BE2C (cell line): ENCODE measurements at places on chromosomes 7 and 10.

DNA sequence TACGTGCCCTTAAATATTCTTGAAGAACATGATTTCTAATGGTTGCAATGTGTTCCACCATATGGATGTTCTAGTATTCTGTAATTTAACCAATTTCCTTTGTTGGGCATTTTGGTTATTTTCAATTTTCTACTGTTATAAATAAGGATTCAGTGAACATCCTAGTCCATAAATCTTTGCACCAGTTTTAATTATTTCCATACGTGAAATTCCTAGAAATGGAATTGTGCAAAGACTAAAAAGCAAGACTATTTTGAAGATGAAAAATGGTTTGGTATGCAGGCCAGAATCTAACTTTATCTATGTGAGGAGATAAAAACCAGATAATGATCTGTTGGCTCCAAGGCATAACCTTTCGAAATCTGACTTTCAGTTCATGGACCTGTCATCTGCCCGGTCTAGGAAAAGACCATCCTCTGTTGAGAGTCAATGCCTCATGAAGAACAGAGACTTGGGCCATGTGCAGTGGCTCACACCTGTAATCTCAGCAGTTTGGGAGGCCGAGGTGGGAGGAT lies 633.2 kb upstream of the NRP1 start:
- no peak for DNase-seq

DNA sequence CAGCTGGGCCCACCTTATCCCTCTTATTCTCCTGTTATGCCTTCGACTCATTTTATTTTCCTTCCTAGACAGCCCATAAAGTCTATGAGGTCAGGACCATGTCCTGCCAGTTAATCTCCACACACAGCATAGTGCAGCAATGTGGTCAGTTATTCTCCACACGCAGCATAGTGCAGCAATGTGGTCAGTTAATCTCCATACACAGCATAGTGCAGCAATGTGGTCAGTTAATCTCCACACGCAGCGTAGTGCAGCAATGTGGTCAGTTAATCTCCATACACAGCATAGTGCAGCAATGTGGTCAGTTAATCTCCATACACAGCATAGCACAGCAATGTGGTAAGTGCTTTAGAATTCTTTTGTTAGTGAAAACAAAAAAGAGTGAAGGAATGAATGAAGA lies 77.8 kb downstream of the TEX36 start:
- DNase-seq: no peak

DNA sequence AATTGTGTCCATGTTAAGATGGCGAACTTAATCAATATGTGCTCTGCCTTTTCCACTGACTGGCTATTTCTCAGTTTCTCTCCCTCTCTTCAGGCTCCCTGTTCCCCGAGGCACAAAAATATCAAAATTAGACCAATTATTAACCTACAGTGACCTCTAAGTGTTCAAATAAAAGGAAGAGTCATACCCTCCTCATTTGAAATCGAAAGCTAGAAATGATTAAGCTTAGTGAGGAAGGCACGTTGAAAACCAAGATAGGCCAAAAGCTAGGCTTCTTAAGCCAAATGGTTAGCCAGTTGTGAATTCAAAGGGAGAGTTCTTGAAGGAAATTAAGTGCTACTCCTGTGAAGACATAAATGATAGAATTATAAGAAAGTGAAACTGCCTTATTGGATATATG lies 81.1 kb upstream of the MBL2 start:
- DNase-seq: no peak

DNA sequence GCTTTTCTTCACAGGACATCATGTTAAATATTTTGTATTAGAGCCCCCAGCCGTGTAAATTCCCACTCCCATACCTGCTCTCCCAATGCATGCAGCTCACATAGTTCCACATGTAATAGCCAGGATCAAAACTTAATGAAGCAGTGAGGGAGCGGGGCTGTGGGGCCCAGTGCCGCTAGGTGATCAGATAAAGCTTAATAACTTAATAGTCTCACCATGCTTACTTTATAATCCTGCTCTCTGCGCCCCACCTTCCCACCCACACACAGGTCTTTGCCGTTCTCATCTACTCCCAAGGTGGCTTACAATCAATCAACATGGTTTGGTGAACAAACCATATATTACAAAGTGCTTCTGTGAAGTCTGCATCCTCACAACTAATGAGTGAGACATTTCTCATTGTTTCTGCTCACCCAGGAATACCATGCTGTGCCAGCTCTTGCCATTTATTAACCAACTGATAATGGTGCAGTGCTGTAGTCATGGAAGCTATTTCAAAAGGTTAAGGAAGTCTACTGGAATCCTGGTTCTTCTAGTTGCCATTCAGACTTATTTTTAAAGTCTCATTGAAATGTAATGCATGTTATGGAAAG lies 156.4 kb downstream of the CTTNBP2 start:
- DNase-seq: no peak

DNA sequence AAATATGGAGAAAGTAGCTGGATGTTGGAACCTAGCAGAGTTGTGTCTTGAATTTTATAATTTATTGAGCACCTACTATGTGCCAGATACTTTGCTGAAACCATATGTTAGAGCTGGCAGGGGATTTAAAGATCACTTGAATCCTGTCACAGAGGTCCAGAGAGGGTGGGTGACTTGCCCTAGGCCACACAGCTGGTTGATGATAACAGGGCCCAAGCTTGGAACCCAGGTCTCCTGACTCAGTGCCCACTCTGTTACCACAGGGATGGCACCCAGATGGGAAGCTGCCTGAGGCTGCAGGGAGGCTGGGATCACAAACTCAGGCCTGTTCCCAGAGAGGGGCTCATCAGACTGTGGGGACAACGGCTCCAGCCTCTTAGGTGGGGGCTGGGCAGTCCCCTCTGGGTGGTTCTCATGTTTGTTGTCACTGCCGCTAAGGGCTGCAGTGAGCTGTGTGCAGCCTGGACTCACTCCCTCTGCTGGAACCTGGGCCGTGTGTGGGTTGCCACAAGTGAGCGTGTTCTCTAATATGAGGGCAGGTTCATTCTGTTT lies 18.6 kb downstream of the GOLGA7B start:
- no peak for DNase-seq

DNA sequence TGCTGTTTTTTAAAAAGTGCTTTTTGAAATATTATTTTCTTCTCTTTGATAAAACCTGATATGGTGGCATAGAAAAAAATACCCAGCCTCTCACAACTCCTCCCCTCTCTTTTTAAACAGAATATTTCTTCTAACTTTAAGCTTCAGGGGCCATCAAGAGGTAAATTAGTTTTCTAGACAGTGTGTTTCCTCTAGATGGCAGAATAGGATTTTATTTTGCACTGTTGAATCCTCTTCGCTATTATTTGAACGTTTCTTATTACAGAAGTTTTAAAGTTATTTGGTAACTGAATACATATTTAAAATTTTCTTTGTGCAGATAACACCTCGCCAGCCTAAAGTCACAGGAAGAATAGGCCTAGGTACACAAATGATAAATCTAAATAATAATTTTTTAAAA lies 30.3 kb downstream of the ARL5B start:
- no peak for DNase-seq
